ENCODE measurements at places on chromosomes 4 and X. TPM values are rescaled to one million over a fixed set of nuclear protein-coding genes. Genes with fewer than 3 reads are reported as not detected.

Gene BEND4
- 60.4 TPM for total RNA-seq

GRCh38 chr4:23036503-23036902 is 343.8 kb downstream of the GBA3 start:
- DNase-seq, result no peak

- DNase-seq, result peak; percentile 82
Measured at GRCh38 chrX:139126493-139126892, 404.0 kb upstream of the F9 start.

- DNase-seq, result no peak
Measured at GRCh38 chr4:110865611-110866259, 242.9 kb upstream of the PITX2 start.

Gene GLRA3
- total RNA-seq, result not detected

Data from GM23338 (cell line).